ENCODE measurements at places on chromosomes 13 and 19. TPM values are rescaled to one million over a fixed set of nuclear protein-coding genes. Genes with fewer than 3 reads are reported as not detected.

Gene SHISA7
- total RNA-seq = 0.04 TPM

Gene RGCC
- total RNA-seq = 1.0 TPM

Gene CGB3
- total RNA-seq = not detected

- peak; percentile 78 for DNase-seq
These were observed 11.3 kb upstream of the POU2F2 start for GRCh38 chr19:42143341-42144234.

DNA sequence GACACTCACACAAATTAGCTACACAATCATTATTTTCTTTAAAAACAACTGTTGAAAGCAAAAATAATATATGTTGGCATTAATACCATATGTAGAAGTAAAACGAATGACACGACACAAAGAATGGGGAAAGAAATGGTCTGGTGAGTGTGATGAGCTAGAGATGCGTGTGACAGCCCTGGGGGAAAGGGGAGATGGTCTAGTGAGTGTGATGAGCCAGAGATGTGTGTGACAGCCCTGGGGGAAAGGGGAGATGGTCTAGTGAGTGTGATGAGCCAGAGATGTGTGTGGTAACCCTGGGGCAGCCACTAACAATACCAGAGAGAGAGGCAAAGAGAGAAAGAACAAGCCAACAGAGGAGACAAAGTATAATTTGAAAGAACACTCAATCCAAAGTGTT is 22.3 kb upstream of the LAMP1 start:
- no peak for DNase-seq

- no peak for DNase-seq
These were observed 1643.4 kb upstream of the MIR17HG start for GRCh38 chr13:89704040-89704439.

- DNase-seq = no peak
These were observed 294.1 kb downstream of the KCNRG start for GRCh38 chr13:50309318-50309717.

DNA sequence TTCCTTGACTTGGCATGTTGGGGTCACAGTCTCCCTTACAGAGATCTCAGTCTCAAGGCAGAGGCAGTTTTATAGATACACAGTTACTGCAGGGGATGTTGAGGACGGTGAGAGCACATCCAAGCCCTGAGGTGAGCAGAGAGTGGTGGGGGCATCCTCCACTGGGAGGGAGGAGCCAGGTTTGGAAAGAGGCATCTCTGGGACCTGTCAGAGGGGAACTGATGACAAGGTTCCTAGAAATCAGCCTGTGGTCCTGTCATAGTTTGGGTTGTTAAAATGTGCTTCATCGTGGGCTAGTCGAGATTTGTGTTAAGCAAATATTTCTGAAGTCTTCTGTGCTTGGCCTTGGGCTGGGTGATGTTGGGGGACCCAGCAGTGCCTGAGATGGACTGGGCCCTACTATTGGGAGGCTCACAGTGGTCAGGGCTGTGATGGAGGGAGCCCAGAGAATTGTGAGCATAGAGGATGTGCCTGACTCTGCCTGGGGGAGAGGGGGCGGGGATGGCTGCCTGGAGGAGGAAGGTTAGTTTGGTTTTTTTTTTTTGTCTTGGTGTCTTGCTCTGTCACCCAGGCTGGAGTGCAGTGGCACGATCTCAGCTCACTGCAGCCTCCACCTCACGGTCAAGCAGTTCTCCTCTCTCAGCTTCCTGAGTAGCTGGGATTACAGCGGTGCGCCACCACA is 3.9 kb downstream of the SUPT5H start:
- no peak for DNase-seq

DNA sequence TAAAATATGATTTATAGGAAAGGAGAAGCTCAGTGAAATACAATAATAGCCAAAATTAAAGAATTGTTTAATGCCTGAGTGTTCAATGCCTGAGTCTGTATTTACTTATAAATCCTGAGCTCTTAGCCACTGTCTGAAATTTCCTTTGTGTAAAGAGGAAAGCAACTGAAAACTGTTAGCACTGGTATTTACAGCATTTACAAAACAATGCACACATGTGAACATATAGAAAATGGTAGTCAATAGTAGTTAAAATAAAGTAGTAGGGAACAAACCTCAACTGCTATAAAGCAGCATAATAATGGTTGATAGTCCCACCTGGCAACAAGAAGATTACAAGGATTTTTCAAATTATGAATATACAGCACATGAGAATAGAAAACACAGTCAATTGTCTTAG is 1137.1 kb upstream of the ATXN8OS start:
- no peak for DNase-seq

GRCh38 chr13:44879452-44880058 is 109.7 kb downstream of the NUFIP1 start:
- peak; percentile 38 for DNase-seq

- peak; percentile 15 for DNase-seq
These were observed 55.0 kb upstream of the EEF1AKMT1 start for GRCh38 chr13:20828539-20829364.

DNA sequence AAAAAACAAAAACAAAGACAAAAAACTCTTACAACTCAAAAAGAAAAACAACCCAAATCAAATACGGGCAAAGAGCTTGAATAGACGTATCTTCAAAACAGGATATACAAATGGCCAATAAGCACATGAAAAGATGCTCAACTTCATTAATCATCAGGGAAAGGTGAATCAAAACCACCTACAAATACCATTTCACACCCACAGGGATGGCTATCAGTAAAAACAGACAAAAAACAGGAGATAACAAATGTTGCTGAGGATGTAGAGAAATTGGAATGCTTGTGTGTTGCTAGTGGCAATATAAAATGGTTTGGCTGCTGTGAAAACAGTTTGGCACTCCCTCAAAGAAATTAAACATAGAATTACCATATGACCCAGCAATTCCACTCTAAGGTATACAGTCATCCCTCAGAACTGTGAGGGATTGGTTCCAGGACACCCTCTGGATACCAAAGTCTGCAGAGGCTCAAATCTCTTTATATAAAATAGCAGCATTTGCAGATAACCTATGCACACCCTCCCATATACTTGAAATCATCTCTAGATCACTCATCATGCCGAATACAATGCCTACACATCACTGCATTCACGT is 29.7 kb downstream of the MLLT1 start:
- DNase-seq = no peak

- no peak for DNase-seq
These were observed at the start of gene LCP1 for GRCh38 chr13:46181840-46182490. LCP1 (minus strand) TSS chr13:46182177; CDS start chr13:46159662, 22,515 bp downstream.

- DNase-seq = no peak
These were observed 37.6 kb upstream of the HOMER3 start for GRCh38 chr19:18978616-18979015.

DNA sequence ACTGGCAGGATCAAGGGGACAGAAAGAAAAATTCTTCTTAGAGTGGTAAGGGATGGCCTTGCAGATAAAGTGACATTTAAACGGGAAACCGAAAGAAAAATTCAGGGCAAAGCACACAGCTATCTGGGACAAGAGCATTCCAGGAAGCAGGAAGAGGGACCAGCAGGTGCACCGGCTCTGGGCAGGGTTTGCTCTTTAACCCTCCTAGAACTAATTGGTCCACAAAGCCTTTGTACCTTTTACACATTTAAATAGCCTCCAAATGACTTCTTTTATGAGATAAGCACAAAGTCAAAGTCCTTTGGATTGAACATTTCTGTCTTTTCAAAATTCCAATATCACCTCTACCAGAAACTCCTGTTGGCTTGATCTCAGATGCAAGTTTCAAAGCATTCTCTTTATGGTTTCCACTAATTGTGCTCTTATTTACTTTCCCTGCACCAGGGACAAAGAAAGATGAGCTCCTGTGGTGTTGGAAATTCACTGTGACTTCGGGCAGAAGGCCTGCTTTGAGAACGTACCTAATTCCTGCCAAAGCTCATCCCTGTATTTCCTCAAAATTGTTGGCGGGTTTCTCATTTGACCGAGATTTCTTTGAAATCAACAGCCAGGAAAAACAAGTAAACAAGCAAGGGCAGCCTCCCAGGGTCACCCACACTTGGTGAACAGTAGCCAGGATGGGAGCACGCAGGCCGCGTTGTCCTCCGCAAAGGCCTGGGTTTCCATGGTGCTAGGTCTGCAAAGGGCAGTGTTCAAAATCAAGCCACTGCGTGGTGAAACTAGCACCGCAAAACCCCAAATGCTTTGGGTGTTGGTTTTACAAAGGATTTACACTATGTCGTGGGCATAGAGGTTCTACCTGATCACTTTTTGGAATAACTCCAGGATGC is 98.6 kb downstream of the IRS2 start:
- no peak for DNase-seq

GRCh38 chr13:27405546-27406134 is 18.8 kb upstream of the GTF3A start:
- no peak for DNase-seq

DNA sequence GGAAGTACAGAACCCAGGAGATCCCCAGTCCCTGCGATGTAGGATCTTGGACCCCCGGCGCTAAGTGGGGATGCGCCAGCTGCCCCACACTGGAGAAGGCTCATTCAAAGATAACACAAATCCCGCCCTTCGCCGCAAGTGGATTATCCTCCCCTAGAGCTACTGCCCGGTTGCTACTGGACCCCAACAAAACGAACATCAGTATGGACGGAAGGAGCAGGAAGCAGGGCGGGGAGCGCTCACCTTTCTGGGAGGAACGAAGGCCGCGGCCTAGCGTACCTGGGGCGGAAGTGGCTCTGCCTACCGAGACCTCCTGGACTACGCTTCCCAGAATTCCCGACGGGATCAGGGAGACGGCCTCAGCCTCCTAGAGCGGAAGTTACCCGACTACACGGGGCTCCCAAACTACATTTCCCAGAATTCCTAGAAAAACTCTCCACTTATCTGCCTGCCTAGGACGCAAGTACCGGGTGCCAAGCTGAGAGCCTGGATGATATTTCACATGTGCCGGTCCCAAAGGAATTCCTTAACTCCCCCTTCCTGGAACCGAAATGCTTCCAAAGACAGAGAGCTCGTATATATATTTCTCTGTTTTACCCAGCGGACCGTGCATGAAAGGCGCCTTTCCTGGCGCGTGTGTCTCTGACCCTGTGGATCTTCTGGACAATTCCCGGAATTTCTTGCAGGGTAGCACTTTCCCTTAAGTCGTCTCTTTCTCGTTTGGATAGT is at the start of gene ZNF112:
TSS of gene ZNF112 (minus strand) at position 298 of the 729 bp plus-strand sequence. CDS start 16,141 bp downstream, outside the sequence.
- peak; percentile 58 for DNase-seq

- DNase-seq = no peak
These were observed 326.0 kb downstream of the GPC6 start for GRCh38 chr13:93552596-93552995.

Measured in H7 (cell line).